ENCODE measurements at places on chromosomes 6 and 20.

GRCh38 chr6:10205120-10205519 is 209.8 kb downstream of the TFAP2A start:
- DNase-seq: no peak

DNA sequence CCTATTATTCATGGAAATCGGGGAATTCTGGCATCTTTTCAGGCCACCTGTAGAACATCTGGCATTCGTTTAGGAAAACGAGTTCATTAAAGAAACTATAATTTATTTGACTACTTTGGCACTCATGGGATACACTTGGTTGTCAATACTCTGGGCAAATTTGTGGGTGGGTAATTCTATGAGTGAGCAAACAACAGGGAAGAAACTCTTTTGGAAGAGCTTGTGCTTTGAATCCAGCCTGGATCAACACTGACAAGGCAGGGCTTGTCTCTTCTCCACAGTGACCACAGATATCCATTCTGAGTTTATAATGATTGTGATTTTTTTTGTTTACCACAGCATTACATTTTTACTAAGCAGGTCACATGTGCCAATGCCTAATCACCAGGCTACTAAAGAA is 394.7 kb downstream of the THBS2 start:
- DNase-seq: no peak

DNA sequence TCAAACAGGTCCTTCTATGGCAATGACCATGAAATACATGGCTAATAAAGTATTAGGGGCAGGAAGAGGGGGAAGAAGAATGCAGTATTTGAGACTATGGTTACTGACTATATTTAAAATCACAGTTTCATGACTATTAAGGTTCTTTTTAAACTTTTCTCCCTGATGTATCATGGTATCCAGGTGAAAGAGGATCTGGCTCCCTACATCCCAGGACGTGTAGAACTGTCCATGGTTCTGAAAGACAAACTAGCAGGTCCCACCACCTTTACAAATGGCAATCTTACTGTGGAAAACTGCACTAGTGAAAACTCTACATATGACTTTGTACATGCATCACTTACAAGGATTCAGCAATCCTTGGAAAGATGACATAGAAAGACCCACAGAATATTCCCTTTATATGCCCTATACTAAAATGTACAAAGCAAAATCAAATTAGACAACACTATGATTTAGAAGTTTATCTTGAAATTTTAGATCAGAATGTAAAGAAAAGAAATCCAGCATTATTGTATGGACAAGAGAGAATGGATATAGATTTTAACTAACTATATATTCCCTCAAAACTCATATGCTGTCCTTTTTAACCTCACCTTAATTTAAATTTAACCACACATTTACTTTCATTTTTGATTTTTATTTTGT is 33.5 kb downstream of the RPP21 start:
- DNase-seq: no peak

- DNase-seq: no peak
These were observed 138.7 kb upstream of the SLC24A3 start for GRCh38 chr20:19073584-19074218.

- no peak for DNase-seq
These were observed 155.9 kb downstream of the JARID2 start for GRCh38 chr6:15401769-15402250.

- DNase-seq: no peak
These were observed 1.1 kb downstream of the SYNJ2 start for GRCh38 chr6:157982563-157983405.

GRCh38 chr6:113859349-113860180 is 2.4 kb downstream of the MARCKS start:
- DNase-seq: peak; percentile 48
